MCF 10A (cell line): ENCODE measurements at places on chromosomes 5 and 9. TPM values are rescaled to one million over a fixed set of nuclear protein-coding genes. Genes with fewer than 3 reads are reported as not detected.

DNA sequence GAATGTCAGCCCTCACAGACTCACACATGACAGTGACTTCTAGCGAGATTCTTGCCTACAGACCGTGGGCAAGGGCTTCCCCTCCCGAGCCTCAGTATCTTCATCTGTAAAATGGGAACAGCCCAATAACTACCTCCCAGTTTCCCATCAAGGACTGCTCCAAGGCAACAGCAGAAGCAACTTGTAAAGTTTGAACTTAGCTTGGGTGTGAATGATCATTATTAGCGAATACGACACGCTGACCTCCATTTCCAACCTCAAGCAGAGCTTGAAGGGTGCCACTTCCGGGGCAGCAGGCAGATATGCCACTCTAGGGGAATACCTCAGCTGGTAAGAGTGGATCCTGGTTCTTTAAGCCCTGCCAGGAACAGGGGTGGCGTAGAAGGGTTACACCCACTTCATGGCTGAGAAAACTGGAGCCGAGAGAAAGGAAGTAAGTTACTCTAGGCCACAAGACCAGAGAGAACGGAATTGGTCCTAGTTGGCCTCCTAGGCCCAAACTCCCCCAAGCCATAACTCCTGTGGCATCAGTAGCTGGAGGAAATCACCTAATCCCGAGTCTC, 2.0 kb downstream of the RNF44 start:
- peak; percentile 38 for DNase-seq

GRCh38 chr5:171715551-171715950, 70.1 kb upstream of the SMIM23 start:
- DNase-seq: no peak

Gene SPATA31A3
- not detected in 2 replicates for total RNA-seq

Gene KCNV2
- not detected in 2 replicates for total RNA-seq

Gene FOXD4L4
- 0.93 and 1.2 TPM in 2 replicates for total RNA-seq

Gene TNFSF15
- total RNA-seq: 0.39 and 1.9 TPM in 2 replicates

DNA sequence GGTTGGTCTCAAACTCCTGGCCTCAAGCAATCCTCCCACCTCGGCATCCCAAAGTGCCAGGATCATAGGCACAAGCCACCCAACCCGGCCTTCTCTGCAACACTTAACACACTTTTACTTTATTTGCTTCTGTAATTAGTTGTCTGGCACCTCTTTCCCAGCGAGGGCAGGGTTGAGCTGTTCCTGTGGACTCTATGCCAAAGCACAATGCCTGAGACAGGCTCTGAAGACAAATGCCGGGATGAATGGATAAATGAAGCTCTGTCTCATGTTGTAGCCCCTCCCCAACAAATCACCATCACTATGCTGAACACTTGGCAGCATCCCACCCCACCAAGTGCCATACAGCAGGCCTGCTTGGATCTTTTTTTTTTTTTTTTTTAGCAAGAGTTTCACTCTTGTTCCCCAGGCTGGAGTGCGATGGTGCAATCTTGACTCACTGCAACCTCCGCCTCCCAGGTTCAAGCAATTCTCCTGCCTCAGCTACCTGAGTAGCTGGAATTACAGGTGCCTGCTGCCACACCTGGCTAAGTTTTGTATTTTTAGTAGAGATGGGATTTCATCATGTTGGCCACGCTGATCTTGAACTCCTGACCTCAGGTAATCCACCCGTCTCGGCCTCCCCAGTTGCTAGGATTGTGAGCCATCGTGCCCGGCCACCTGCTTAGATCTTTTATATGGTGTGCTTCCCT, 21.3 kb downstream of the GPX3 start:
- DNase-seq: peak; percentile 84

DNA sequence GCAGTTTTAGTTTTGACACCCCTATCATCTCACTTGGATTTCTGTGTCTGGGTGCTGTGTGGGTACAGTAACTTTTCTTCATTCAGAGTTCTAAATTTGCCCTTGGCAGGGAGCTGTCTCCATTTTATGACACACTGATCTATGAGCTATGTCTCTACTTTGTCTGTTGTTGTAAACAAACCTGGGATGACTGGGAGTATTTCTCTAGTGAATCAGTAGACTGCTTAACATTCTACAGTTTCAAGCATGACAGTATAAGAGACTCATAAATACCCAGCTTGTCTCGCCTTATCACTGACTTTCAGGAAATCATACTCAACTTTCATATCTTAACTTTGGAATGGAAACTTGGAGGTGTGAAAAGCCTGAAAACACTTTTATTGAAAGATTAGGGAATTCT, 212.1 kb upstream of the NUDT12 start:
- DNase-seq: no peak

DNA sequence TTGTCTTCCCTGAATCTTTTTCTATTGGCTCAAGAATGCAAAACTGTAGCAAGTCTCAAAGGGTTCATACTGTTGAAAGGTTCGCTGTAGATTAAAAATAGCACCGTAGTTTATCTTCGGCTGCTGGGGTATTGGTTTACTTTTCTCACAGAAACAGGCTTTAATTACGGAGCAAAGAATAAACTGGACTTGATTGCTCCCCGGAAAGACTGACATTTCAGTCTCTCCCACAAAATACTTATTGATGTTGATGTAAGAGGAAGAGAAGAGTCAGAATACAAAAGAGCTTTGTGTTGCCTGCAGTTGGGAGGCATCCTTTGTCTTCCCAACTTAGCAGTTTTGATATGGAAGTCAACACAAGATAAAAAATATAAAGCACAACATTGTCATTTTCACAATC, 183.9 kb upstream of the DMAC1 start:
- DNase-seq: no peak

Gene CDC20B
- total RNA-seq: not detected in 2 replicates

Gene PNPLA7
- total RNA-seq: 0.86 and 1.2 TPM in 2 replicates

GRCh38 chr5:137627706-137628105, 108.2 kb downstream of the KLHL3 start:
- DNase-seq: no peak

DNA sequence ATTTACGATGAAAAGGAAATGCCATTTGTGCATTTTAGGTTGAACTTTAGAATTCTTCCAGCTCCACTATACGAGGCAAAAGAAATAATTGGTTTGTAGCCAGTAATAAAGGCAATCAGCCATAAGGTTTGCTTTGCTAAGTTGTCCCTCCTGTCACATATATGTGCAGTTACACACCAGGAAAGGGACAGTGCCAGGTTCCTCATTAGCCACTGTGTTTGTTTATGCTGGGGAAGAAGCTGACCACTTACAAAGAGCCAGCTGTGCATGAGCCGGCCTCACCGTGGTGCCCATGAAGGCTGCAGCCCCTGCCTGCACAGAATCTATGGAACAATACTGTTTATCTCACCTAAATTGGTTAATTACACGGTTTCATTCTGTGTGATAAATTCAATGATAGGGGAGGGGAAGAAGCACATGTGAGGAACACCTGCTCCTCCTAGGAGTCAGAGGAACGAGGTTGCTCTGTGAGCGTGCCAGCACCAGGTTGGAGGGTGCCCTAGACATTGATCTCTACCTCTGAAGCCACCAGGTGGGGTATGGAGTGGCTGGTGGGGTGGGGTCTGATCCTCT, 173.8 kb upstream of the DAP start:
- DNase-seq: no peak

GRCh38 chr5:159489779-159490178, 159.5 kb upstream of the IL12B start:
- DNase-seq: no peak

- DNase-seq: no peak
Observed at GRCh38 chr5:36238502-36239295, 3.0 kb downstream of the NADK2 start.

DNA sequence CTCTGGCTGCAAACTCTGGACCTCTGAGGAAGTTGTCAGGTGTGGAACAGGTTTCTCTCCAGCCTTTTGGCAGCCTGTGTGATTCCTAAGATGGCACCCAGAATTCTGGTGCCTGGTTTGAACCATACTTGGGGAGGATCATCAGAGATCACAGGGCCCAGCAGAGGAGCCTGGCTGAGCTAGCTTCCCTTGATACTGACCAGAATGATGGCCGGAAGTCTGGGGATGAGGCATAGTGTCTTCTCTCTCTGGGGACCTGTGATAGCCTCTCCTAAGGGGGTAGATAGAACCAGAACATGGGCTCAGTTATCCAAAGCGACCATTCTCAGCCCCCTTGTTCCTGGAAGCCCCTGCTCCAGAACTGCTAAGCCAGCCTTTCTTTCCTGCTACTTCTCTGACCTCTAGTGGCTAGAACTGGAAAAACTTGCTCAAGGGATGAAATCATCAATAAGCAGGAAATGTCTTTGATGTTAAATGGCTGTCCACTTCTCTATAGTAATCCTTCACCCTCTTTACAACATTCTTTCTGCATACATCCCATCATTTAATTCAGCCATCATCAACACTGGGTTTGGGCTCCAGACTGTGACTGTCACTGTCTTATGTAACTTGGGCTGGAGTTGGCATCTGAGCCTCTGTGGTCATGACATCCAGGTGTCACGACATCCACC, 55.1 kb downstream of the C9orf152 start:
- DNase-seq: peak; percentile 66

GRCh38 chr5:170218726-170219125, 14.1 kb upstream of the C5orf58 start:
- no peak for DNase-seq

Gene CKMT2
- not detected in 2 replicates for total RNA-seq

DNA sequence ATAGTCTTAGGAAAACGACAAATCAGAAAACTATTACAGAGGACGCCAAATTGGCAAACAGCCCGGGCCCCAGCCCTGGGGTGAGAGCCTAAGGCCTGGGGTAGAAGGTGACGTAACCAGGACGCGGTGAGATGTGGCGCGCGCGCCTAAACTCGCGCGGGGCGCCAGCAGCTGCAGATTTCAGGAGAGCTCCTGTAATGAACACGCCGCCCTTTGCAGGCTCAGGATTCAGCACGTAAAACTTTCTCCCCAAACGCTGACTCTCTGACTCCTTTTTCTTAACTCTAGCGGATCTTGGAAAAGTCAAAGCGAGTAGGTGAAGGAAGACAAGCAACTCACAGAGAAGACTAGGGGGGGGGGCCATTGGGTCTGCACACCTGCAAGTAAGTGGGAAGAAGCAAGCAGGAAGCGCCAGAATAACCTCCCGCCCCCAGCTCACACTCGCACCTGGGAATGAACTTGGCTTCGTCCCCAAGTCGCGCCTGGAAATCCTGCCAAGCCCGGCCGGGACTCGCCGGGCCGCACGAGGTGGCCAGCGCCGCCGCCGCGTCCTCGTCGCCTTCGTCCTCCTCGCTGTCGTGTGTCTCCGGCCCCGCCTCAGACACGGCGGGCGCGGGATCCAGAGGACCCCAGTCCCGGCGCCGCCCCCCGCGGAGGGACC, 822 bp downstream of the RASEF start:
- DNase-seq: peak; percentile 68

GRCh38 chr5:95284572-95285408, at the start of gene MCTP1:
MCTP1 (minus strand) TSS chr5:95285094.
- DNase-seq: peak; percentile 40

Gene ACER2
- 1.9 and 3.2 TPM in 2 replicates for total RNA-seq

Gene ANAPC2
- total RNA-seq: 42.1 and 43.6 TPM in 2 replicates

- no peak for DNase-seq
Observed at GRCh38 chr9:126635661-126636439, 22.1 kb downstream of the LMX1B start.

Gene CATSPER3
- 0.91 and 1.9 TPM in 2 replicates for total RNA-seq

Gene RFESD
- total RNA-seq: 4.2 and 5.9 TPM in 2 replicates

DNA sequence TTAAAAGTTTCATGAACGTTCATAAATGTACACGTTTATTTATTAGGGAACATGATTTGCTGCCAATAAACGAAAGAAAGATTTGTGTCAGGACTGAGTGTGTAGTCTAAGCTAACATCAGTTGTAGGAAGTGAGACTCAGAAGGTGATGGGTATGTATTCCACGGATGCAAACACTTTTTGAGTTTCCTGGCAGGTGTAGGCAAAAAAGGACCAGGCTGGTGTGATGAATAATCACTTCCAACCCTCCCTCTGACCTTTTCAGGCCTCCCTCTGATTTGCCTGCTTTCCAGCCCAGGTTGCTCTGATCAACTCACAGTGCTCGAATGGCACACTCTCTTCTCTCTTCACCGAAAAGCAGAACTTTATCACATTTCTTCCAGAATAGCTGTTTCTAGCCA, 51.8 kb downstream of the BASP1 start:
- DNase-seq: no peak

Gene IL17B
- total RNA-seq: not detected in 2 replicates

DNA sequence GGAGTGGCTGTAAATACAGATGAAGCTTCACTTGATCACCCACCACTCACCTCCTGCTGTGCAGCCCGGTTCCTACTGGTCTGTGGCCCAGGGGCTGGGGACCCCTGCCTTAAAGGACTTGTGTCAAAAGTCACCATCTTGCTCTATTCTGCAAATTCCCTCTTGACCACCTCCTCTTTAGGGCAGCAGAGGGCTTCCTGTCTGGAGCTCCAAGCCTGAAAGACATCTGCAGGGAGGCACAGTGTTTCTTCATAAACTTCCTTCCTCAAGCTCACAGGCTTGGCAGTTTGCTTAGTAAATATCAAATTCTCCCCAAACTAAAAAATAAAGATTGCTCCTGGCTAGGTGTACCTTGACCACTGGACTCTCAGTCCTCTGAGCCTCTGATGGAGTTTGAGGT, 104.4 kb downstream of the FRMD3 start:
- no peak for DNase-seq

DNA sequence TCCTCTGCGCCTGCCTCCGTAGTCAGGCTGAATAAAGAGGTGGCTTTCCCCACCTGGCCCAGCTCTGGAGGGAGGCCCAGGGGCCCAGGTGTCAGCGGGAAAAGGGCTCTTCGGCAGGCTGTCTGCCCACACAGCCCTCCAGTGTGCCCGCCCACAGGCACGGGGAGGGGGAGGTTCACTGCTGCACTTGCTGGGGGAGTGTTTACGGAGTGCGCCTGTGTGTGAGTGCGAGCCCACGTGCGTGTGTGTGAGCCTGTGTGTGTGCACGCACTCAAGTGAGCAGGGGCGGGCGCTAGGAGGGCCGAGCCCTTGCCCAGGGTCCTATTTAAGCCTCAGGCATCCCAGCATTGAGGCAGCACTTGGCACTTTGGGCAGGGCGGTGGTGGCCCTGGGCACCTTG, 10.9 kb downstream of the DNLZ start:
- no peak for DNase-seq

DNA sequence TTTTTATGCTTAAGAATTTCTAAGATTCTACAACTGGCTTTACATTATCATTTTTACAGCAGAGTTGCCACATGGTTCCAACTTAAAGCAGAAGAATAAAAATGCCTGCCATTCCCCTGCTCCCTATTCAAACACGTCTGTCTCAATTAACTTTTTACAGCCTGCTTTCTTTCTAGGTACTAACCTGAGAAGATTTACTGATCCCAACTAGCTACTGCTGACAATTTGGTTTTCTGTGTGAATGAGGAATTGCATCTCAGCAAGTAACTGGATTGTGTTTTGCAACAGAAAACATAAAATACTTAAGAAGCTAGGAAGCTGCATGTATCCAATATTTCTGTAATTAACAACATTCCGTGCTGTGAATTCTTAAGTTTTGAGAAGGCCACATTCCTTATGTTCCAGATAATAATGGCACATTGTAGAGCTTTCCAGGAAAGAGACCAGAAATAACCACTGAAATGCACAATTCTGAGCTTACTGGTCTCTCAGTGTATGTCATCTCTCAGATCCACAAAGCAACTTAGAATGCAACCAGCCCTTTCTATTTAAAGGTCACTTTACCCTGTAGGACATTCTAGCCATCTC, 306.8 kb upstream of the NMUR2 start:
- no peak for DNase-seq

GRCh38 chr9:13032585-13032984, 246.9 kb downstream of the MPDZ start:
- no peak for DNase-seq

- no peak for DNase-seq
Observed at GRCh38 chr5:133408322-133408721, 204.0 kb downstream of the FSTL4 start.

- no peak for DNase-seq
Observed at GRCh38 chr9:108278341-108278740, 577.4 kb downstream of the ACTL7B start.

Gene HTR1A
- not detected in 2 replicates for total RNA-seq
